Stimulated activated CD8-positive, alpha-beta memory T cell treated with anti-CD3 and anti-CD28 coated beads, Interleukin-12 subunit alpha, Interleukin-12 subunit beta, amount 100 ng/mL, for 1 hour (primary cell): ENCODE measurements at places on chromosomes 4 and X.
A peak's percentile ranks its signal among the peaks of the same experiment; 100 is the strongest.

GRCh38 chrX:112670977-112671376 lies 8.8 kb downstream of the LHFPL1 start:
- no peak for DNase-seq

DNA sequence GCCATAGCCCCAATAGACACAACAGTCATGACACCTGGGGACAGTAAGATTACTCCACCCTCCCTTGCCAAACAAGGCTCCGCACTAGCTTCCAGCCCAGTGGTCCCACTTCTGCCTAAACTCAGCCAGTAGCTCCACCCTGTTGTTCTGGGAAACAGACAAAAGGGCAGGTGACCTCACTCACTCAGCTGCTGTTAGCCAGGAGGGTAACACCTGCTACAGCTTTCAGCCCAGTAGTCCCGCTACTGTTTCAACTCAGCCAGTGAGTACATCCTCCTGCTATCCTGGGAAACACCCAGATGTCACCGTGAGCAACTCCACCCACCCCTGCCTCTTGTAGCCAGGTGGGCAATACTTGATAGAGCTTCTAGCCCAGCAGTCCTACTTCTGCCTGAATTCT lies 162.7 kb upstream of the CPXCR1 start:
- no peak for DNase-seq

DNA sequence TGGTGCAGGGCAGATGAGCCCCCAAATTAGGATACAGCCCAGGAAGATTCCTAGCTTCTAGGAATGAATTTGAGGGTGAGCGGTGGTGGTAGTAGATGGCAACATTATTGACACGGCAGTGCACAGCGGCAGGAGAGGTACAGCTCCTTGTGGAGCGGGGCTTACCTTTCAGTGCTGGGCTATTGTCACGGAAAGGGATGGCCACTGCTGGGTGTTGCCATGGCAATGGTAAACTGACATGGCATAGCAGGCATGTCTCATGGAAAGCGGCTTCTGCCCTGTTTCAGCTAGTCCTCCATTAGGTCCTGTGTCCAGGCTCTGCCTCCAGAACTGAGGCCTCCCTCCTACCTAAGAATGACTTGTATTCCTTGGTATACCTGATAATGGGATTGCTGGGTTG lies 81.8 kb upstream of the WDR1 start:
- DNase-seq: no peak

GRCh38 chrX:147736045-147736444 lies 175.7 kb upstream of the FMR1 start:
- no peak for DNase-seq

- no peak for DNase-seq
Measured at GRCh38 chr4:7195141-7195515, 2.8 kb downstream of the SORCS2 start.

- no peak for DNase-seq
Measured at GRCh38 chr4:72109959-72110497, 78.2 kb downstream of the NPFFR2 start.

DNA sequence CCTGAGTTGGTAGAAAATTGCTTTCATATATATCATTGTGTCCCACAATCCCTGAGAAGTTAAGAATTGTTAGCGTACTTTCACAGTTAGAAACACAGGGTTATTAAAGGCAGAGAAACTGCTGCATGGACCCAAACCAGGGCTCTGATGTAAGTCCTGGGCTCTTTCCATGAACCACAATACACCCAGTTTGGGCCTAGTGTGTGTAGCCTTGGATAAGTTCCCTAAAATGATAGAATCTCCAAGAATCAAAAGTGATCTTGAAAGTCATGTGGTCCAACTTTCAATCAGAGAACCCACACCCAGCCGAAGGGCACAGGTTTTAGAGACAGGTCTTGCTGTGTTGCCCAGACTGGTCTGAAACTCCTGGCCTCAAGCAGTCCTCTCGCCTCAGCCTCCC lies 257.8 kb upstream of the KLF3 start:
- no peak for DNase-seq

DNA sequence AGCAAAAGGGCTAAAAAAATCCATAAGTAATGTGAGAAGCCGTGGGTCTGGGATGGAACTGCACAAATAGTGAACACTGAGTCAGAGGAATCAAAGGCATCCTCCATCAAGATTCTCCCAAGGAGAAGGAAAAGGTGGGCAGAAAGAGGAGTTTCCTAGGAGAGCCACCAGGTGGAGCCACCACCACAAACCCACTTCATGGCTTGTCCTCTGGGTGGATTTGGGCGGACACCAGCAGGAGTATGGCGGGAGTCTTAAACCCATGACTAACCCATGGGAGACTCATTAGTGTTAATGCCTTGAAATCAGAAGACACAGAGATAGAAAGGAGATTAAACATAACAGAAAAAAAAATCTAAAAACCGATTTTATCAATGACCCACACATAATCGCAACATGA lies 147.7 kb downstream of the SH3KBP1 start:
- peak; percentile 12 for DNase-seq
